ENCODE measurements at places on chromosomes 16 and 17.

- DNase-seq: no peak
Observed at GRCh38 chr17:17370711-17371110, 67.5 kb downstream of the NT5M start.

GRCh38 chr16:60510941-60511340 is 1525.3 kb downstream of the CDH8 start:
- no peak for DNase-seq

DNA sequence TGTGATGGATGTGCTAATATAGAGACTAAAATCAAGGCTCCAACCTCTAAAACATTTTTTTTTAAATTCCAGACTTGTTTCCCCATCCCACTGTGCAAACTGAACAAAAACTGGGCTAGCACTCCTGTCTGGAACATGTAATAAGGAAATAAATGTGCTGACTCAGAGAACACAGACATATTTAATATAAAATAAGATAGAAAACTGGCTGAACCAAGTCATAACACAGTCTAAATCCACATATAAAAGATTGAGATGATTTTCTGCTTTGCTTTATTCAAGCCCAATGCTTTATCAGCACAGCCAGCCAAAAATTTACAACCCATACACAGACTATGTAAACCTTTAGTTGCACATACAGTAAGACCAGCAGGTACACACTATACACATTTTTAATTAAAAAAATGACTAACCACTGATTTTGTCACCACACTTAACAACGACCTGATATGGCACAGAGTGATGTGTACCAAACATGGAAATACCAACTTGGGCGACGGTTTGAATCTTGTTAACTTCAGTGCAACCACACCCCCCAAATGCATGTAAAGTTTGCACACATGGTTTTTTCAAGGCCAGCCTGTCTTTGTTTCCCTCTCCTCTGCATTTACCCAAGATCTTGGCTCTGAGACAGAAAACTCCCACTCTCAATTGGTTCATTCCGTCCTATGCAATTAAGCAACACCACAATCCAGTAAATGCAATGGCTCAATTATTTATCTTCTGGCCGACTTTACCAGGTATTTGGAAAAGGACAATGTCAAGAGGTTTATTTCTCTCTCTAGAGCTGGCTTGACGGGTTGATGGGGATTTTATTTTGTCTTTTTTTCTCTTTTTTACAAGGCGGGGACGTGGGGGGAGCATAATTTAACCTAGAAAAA is 1.2 kb downstream of the STAT3 start:
- DNase-seq: no peak

DNA sequence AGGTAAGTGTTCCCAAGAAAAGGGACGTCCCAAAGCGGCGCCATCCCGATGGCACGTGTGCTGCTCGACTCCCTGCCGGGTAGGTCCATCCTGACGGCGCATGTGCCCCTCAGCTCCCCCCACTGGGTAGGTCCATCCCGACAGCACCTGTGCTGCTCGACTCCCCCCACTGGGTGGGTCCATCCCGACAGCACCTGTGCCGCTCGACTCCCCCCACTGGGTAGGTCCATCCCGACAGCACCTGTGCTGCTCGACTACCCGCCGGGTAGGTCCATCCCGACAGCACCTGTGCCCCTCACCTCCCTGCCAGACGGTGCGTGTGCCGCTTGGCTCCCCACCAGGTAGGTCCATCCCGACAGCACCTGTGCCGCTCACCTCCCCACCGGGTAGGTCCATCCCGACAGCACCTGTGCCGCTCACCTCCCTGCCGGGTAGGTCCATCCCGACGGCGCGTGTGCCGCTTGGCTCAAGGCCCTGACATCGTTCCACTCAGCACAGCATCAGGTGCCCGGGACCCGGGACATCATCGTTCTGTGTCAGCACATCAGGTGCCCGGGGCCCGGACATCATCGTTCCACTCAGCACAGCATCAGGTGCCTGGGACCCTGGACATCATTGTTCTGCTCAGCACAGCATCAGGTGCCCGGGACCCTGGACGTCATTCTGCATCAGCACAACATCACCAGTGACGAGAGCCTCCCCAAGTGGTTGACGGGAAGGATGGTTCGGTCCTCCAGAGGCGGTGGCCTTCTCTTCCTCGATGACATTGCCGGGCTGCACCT is 5.7 kb upstream of the FN3K start:
- no peak for DNase-seq

DNA sequence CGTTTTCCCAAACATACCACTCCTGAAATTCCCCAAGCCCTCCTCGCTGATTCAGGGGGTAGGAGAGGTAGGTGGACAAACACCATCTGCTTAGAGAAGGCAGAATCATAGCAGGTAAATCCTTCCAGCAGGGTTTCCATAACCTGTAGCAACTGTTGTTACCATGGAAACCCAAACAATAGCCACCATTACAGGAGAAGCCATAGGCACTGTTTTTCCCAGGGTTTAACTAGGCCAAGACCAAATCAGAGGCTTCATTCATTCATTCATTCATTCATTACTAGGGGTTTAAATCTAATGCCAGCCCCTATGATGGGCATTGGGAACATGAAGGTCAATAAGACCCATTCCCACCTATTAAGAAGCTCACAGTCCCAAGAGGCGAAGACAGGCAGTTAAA is 25.5 kb upstream of the CIITA start:
- DNase-seq: no peak

GRCh38 chr16:8720080-8720966 is 45.9 kb downstream of the ABAT start:
- DNase-seq: no peak

DNA sequence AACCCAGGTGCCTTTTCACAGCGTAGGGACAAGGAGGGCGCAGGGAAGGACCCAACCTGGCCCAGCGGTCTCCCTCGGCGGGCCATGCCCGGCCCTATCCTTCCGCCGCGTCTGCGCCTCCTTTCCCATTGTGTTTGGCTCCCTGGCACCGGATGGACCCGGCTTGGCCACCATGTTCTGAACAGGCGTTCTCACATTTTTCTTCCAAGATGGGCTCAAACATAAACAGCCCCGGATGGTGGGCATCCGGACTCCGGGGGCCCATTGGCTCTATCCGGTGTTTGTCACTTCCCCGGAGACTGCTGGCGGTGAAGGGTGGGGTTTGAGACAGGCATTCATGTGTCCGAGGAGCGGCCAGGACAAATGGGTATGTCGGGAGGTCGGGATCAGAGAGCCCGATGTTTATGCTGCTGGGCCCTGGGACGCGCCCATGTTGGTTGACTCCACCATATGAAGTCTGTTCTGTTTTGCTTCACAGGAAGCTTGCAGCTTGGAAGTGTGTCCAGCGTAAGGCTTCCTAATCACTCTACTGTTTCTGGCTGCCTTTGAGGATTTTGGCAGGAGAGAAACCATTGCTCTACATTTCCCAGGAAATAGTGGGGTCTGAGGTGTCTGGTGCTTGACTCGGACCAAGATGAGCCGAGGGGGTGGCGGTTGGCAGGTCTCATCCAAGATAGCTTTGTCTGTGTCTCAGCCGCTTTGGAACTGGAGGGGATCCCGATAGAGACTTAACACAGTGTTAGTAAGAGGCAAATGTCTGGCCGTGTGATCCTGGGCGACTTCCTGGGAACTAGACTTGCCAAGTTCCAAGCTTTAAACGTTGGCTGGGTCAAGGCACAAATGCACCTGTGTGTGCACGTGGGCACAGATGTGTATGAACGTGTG is 188.3 kb downstream of the IRF8 start:
- no peak for DNase-seq

- no peak for DNase-seq
Observed at GRCh38 chr16:83389751-83390150, 418.0 kb upstream of the HSBP1 start.

DNA sequence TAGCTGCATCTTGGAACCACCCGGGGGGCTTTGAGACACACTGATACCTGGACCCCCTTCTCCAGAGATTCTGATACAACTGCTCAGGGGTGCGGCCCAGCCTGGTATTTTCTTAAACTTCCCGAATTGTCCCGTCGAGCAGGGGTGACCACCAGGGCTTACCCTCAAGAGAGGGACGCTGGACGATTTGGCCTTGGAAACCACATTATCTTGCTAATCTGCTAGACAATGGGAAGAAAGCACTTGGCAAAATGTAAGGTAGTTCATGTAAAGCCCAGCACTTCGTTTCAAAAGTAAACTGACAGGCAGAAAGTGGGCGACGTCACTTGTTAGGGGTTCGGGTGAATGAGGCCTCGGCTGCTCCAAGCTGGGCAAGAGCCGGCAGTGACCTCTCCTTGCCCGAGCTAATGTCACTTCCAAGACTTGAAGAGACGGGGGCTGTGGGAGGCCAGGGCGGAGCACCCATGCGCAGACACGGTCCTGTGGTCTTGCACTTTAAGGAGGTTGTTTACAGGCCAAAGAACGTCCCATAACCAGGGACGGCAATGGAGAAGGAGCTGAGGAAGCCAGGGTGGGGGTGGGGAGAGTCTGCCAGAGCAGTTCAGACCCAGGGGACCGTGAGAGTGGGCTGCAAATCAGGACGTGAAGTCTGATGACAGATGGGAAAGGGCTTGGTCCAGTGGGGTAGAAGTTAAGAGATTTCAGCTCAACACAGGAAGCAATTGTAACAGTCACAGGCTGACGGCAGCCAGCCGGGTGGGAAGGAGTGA is 152.7 kb upstream of the GSE1 start:
- no peak for DNase-seq

DNA sequence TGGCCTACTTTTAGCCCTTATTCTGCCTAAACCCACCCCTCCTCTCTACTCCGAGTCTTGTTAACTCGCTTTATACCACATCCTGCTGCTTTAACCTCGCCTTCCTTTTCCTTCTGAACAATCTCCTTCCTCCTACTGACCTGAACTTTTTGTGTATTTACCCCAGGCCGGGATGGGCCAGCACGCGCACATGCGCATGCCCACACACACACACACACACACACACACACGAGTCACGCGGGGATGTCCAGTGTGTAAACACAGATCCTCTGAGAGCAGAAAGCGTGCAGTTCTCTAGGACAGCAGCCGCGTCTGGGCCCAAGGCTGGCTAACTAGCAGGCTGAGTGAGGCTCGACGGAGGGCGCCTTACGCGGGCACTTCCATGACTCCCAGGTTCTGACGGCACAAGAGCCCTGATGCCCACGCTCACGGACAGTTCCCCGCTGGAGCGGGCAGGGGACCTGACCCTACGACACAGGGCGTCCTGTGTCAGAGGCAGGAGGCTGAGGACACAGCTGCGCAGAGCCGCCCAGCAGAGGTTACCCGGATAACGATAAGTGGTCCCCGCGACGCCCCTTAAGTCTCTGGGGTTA is 610 bp downstream of the PIK3R5 start:
- DNase-seq: no peak

- DNase-seq: peak; percentile 62
Observed at GRCh38 chr16:4116325-4117249, at the start of gene ADCY9. Gene ADCY9, minus strand, starts transcription at chr16:4116442. Its CDS starts 1,000 bp downstream, at chr16:4115442.

DNA sequence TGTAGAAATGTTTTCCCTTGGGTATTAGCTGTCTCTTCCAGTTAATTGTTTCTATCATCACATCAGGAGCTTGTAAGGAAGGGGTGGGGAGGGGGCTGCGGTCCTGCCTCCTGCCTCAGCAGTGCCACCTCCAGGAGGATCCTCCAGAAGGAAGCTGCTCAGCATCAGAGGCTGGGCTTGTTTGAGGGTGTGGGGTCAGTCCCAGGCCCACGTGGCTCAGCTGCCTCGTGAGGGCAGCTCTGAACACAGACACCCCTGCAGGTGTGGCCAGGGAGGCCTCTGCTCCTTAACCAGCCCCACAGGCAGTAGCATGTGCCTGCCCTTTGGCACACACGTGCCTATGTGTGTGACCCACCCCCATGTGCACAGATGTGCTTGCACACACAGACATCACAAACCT is 46.3 kb downstream of the MRM1 start:
- no peak for DNase-seq

DNA sequence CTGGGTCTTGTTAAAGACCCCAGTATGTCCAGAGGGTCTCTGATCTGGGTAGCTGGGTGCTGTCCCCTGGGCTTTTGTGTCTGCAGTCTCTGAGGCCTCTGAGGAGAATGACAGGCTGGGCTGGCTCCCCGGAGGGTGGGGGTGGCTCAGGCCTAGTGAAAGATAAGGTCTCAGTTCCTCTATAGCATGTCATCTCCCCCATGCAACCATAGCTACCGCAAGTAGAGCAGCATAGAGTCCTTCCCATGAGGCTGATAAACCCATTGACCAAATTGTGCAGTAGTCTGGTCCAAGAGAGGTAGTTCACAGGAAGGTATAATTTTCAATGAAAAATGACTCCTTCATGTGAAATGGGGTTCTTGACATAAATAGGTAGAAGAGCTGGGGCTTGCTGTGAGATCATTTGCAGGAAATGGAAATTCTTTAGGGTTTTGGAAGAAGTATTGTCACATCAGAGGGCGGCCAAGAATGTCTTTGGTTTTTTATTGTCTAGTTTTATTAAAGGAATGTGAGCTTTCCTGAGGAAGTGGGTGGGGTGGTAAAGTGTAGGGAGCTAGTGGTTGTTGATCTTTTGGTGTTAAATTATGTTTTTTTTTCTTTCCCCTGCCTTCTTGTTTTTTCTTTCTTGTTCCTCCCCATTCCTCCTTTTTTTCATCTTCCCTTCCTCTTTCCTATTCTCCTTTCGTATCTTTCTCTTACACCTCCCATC is 21.0 kb downstream of the SLC7A6OS start:
- peak; percentile 45 for DNase-seq

GRCh38 chr16:84266451-84266850 is 26.6 kb upstream of the KCNG4 start:
- peak; percentile 10 for DNase-seq

DNA sequence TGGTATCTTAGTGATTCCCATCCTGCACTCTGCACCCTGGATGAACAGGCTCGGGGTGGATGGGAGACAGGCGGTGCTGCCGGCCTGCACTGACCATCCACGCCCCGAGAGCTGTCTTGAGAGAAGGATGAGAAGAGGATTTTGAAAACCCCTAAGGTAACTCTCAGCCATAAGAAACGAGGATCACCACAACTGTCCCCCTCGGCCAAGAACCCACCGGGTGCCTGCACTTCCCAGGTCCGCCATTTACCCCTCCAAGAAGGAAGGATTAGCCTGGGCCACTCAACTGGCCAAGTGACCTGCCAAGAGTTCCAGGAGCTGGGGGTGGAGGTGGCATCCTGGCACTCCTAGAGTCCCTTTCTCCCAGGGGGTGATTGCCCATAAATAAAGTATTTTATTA is 302.4 kb upstream of the TNRC6C start:
- no peak for DNase-seq
